D341Med (cell line): ENCODE measurements at places on chromosomes 3 and 15.

GRCh38 chr3:146546366-146546965 lies 2.1 kb upstream of the PLSCR1 start:
- DNase-seq = no peak

DNA sequence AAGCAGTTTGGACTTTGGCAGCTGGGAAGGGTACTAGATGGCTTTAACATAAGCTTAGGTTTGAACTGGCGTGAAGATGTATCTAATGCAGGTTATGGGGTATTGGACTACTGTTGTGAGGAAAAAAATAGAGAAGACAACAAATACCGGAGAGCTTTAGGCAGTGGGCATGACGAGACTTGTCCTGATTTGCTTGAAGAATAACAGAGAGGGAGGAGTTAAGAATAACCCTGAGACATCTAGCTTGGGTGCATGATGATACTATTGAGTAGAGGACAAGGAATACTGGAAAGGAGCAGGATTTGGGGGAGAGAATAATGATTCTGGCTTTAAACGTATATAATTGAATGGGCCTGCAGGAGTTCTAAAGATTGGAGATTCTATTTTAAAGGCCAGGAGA lies 249.5 kb upstream of the AZI2 start:
- DNase-seq = no peak

- no peak for DNase-seq
These were observed 107.5 kb downstream of the DCLK3 start for GRCh38 chr3:36656873-36657272.

DNA sequence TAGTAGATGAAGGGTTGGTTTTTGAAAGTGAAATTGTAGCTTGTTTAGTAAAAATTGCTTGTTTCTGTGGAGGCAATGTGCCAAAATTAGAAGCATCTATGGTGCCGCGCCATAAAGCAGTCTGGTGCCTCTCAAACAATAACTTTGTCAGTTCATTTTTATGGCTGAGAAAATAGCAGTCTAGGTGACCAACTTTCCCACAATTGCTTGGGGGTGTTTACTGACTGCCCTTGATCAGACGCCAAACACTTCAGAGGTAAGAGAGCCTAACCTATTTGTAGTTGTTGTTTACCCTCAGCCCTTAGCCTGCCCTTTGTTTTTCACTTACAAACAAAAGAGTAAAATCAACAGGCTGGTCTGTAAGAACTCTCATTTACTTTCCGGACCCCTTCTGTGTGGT lies 174.5 kb downstream of the FNDC3B start:
- DNase-seq = no peak

- no peak for DNase-seq
These were observed 123.5 kb upstream of the TBL1XR1 start for GRCh38 chr3:177320765-177321247.

DNA sequence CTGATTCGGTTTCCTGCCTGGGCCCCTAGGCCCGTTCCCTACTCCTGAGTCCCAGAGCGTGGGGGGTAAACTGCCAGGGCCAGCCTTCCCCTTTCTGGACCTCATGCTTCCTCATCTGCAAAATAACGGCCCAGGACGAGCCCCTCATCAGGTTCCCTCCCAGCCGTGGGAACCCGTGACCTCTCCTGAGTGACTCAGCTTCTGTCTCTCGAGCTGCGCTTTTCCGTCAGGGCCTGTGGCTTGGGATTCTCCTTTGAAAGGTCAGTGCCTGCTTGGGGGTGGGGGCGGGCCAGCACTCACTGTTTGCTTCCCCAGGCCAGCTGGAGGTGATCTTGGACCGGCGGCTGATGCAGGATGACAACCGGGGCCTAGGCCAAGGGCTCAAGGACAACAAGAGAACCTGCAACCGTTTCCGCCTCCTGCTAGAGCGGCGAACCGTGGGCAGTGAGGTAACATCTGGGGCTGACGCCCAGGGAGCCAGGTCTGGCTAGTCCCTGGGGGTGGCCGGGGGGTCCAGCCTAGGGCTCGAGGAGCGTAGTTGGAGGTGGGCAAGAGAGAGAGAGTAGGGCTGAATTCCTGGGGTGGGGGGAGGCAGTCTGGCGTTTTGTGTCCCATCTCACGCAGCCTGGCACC lies 12.8 kb downstream of the MAN2A2 start:
- no peak for DNase-seq

- no peak for DNase-seq
These were observed 37.9 kb downstream of the RPL39L start for GRCh38 chr3:187101184-187102072.

GRCh38 chr3:135460273-135460672 lies 505.3 kb upstream of the PPP2R3A start:
- no peak for DNase-seq

DNA sequence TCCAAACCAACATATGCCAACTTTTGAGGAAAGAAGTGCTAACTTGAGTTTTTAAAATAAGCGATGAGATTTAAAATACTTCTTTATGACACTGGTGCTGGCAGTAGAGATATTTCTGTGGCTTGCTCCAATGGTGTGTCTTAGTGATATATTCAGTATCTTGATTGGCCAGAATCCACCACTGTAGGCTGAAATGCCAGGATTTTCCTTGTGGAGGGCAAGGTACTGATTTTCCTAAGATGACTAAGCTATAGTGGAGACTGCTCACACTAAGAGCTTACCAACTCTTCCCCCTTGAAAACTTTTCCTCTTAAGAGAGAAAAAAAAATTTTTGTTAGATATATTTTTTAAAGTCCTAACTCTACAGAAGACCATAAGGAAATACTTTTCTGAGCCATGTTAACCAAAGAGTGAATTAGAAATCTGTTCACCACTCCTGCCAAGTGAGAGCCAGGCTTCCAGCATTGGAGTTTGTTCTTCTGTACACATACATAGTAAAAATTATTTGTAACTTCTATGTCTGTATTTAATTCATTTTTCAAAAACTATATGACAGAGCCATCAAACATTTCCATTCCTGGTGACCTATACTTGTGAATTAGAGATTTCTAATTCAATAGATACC lies 109.1 kb downstream of the PPP2R3A start:
- no peak for DNase-seq

GRCh38 chr3:38573556-38573955 lies 75.9 kb downstream of the SCN5A start:
- peak; percentile 9 for DNase-seq

DNA sequence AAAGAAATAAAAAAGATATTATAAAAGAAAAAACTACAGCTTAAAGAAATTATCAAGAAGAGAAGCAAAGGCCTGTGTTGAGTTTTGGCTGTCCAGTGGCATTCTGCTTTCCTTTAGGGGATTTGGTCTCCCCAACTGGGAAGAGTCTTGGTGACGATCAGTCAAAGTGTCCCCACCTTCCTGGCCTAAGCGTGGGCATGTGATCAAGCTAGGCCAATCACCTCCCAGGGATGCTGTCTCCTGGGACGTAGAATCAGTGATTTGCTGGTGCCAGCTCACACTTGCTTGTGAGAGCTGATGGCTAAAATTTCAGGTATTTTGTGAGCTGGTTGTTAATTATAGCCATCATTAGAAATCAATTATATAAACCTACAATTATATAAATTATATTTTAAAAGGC lies 69.5 kb downstream of the ATP2B2 start:
- no peak for DNase-seq
